ENCODE measurements at places on chromosomes 6 and 20. TPM values are rescaled to one million over a fixed set of nuclear protein-coding genes. Genes with fewer than 3 reads are reported as not detected.

DNA sequence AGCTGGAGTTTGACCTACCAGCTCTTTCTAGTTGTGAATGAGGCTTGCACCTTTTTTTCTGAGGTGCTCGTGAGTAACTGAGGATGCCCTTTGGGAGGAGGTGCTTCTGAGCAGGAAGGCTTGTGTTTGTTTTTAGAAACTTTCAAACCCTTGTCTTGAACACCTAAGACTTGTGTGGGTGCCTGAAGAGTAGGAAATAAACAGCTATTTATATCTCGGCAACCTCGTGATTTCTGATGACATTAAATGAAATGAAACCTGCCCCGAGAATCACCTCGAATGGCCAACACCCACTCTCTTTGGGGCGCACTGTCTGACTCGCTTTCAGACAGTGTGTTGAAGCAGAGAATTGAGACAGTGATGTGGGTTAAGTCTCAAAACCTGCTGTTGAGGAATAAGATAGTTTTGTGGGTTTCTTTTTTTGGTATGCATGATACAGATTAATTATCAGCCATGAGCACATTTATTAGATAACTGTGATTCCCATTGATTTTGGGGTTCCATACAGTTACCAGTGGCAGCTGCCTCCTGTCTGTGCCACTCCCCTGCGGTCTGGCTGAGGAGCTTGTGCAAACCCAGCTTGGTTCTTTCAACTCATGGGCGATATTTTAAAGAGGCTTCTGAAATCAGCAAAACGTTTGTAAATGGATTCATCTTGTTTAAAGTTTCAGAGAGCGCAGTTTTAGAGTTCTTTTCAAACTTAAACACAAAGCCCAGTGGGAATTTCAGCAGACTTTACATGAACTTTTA, 8.4 kb downstream of the IRF4 start:
- no peak for DNase-seq

GRCh38 chr6:4971851-4972250, 32.0 kb downstream of the RPP40 start:
- no peak for DNase-seq

MTCH1 gene
- total RNA-seq = 84.4 TPM

GRCh38 chr20:59269411-59270025, 30.9 kb upstream of the EDN3 start:
- peak; percentile 78 for DNase-seq

CCND3 gene
- 63.5 TPM for total RNA-seq

IL17A gene
- not detected for total RNA-seq

- no peak for DNase-seq
These were observed 183.1 kb downstream of the DOK5 start for GRCh38 chr20:54658525-54658924.

DNA sequence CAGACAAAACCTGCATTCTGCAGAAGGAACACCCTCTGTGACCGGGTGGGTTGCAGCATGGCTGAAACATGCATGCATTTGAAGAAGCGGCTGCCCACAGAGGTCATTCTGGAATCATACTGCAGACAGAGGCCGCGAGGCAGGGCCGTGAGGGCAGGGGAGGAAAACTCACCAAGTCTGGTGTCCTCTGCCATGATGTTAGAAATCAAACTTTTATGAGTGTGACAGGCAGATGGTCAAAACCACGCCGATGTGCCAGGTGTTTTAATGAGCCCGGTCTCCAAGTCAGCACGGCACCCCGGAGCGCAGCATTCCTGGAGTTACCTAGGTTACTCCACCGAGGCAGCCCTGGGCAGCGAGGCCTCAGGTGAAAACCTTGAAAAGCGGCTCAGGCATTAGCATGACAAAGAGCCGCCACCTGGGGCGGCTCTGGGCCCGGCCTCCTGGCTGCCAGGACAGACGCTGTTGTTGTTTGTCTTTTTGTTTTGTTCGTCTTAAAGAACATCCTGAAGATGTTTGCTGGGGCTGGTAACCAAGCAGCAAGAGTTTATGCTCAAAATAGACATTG, 255.6 kb downstream of the ERMARD start:
- no peak for DNase-seq

DNA sequence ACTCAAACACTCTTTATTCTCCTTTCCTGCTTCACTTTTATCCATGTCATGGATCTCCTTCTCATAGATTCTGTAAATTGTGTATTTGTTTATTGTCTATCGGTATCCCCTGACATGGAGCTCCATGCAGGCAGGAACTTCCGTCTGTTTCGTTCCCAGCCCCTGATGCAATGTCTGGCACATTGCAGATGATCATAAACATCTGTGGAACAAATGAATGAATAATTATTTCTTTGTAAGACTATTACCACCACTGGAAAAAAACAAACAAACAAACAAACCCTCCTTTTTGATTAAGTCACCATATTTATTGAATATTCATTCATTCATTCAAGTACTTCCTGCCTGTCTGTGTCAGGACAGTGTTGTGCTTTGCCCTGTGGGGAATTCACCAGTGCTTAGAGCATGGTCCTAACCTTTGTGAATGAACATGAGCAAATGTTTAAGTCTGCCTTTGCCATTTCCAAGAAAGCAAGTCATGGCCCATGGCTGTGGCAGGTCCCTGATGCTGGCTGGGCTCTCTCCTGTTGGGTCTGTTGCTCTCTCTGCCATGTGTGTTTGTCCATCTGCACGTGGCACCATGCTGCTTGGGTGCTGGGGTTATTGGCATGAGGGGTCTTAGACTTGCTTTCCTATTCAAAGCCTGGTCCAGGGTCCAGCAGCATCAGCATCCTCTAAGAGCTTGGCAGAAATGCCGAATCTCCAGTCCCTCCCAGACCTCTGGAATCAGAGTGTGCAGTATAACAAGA, 47.5 kb upstream of the NAA20 start:
- no peak for DNase-seq

NFATC2 gene
- total RNA-seq = 22.5 TPM

DNA sequence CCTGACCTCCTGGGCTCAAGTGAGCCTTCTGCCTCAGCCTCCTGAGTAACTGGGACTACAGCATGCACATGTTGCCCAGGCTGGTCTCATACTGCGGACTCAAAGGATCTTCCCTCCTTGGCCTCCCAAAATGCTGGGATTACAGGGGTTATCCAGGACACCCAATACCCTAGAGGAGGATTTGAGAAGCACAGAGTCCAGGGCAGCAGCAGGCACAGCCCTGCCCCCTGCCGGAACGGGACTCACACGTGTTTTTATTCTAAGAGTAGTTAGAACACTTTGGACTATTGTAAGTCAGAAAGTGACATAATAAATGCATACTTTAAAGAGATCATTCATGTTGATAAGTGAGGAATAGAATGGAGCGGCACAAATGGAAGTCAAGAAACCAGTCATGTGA, 80.2 kb downstream of the C6orf118 start:
- no peak for DNase-seq

DNA sequence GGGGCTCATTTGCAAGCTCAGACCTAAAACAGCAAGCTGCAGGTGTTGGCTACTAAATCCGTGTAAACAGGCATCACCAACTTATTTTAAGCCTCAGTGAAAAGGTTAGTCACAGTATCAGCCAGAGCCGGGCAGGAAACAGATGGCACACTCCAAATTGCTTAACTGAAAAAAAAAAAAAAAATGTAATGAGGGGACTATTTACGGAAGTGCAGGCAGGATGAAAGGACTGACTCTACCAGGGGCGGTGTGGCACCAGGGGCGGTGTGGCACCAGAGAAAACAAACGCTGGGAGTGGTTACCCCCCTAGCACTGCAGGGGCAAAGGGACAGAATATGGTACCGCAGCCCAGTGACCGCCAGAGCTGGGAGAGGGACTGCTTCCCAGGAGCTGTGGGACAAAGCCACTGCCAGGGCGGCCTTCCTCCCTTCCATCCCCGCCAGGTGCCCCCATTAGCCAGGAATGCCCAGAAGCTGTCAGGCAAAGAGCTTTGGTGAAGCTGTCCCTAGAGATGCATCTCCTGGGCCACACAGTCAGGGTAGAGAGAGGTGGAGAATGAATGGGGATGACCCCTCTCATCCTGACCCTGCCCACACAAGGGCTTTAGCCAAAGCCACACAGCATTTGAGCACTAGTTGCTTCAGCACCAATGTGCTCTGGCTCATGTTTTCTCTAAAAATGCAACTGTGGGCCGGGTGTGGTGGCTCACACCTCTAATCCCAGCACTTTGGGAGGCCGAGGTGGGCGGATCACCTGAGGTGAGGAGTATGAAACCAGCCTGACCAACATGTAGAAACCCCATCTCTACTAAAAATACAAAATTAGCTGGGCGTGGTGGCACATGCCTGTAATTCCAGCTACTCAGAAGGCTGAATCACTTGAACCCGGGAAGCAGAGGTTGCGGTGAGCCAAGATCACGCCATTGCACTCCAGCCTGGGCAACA, 39.6 kb upstream of the GFOD1 start:
- peak; percentile 68 for DNase-seq

- DNase-seq = no peak
These were observed 50.0 kb downstream of the SOBP start for GRCh38 chr6:107539849-107540464.

- DNase-seq = no peak
These were observed 123.0 kb upstream of the FAM184A start for GRCh38 chr6:119201480-119201879.

DNA sequence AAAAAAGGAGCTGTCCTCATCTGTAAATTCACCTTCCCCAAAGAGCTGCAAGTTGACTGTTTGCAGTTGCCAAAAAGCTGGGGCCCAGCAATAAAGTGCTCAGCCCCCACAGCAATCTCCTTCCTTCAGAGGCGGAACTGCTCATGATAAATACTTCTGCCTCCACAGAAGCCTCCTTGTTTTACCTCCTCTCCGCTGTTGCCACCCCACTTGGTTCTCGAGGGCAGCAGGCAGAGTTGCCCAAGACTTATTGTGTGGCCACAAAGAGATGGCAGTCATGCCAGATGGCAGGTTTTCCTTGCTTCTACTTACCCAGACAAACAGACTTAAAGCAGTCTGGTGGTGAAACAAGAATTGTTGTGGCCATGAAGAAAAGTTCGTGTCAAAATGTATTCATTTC, 66.3 kb downstream of the SLX4IP start:
- no peak for DNase-seq

GRCh38 chr20:58596244-58596643, 54.8 kb upstream of the STX16 start:
- no peak for DNase-seq

GRCh38 chr6:2450546-2450945, 205.1 kb upstream of the GMDS start:
- peak; percentile 49 for DNase-seq

- no peak for DNase-seq
These were observed 114.6 kb downstream of the MCHR2 start for GRCh38 chr6:99879431-99879830.

DNA sequence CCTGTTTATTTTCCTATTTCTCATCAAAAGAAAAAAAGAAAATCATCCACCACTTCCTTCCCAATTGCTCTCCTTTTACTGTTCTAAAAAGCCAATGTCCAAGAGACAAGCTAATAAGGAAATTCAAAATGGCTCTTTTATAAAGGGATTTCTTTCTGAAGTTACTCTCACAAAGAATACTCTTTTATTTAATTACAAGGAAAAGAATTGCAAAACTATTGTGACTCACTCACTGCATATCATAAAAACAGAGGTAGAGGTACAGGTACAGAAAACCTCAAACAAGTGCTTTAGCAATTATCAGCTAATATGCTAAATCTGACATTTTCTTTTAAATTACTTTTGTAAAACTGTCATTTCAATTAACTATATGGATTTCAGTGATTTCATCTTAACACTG, 18.1 kb downstream of the DEK start:
- no peak for DNase-seq

SYCP2 gene
- total RNA-seq = 1.1 TPM

DNA sequence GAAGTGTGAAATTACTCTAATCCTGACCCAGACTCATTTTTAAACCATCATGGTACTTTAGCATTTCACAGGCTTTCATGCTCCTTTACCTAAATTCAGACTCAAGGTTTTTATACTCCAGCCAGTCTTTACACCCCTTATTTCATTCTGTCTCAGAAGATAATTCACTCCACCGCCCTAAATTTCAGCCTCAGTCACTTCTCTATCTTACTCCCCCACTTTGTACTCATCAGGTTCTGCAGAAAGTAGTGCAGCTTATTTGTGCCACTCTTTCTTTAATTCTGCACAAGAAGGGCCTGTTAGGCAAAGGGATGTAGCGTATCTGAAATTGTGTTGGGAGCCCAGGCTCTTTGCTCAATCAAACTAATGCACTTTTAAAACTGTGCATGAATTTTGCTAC, 205.5 kb downstream of the ARHGAP18 start:
- DNase-seq = no peak

- DNase-seq = no peak
These were observed 3.0 kb downstream of the CASS4 start for GRCh38 chr20:56414842-56415765.

DNA sequence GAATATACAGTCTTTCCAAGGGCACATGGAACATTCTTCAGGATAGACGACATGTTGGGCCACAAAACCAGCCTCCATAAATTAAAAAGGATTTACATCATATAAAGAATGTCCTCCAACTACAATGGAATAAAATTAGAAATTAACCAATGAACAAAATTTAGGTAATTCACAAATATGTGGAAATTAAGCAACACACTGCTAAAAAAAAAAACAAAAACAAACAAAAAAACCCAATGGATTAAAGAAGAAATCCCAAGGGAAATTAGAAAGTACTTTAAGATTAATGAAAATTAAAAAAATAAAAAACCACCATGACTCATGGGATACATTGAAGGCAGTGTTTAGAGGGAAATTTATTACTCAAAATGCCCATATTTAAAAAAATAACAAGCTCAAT, 21.4 kb upstream of the NT5E start:
- no peak for DNase-seq

GRCh38 chr20:47295921-47296426, 60.5 kb downstream of the ZMYND8 start:
- DNase-seq = no peak

- DNase-seq = no peak
These were observed 258.0 kb upstream of the TAB2 start for GRCh38 chr6:149059557-149059956.
